ENCODE measurements at places on chromosomes 4 and X.

- DNase-seq = no peak
Measured at GRCh38 chr4:48247142-48247877, 22.3 kb downstream of the TEC start.

GRCh38 chrX:20796450-20796849 lies 529.7 kb upstream of the RPS6KA3 start:
- no peak for DNase-seq

GRCh38 chr4:18247189-18247588 lies 225.6 kb upstream of the LCORL start:
- DNase-seq = no peak

DNA sequence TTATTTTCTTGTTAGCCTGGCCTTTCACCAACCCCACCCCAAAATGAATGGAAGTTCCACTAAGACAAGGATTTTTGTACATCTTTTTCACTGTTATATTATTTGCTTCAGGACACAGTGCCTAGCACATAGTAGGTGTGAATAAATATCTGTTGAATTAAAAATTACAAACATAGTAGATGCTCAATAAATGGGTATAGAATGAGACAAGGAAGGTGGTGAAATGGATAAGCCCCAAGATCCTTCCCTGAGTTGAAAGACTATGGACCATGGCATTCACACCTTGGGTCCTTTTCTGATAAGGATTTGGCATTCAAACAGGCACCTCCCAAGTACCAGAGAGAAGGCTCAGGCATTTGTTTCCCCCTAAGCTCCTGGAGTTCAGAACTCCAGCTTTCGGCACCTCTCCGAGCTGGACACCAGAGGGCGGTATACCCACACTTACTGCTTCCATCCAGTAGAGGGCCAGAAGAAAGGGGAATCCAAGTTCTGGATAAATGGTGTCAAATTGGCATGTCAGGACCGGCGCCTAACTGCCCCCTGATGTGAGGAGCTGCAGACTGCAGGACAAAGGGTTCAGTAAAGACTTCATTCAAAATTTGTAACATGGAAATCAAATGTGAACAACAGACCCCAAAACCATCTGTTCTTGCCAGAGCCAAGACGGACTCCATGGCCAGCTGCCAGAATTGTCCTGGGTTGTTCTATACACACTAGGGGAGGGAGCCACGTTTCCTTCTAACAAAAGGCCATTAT lies 193.0 kb downstream of the GPC3 start:
- DNase-seq = peak; percentile 21

DNA sequence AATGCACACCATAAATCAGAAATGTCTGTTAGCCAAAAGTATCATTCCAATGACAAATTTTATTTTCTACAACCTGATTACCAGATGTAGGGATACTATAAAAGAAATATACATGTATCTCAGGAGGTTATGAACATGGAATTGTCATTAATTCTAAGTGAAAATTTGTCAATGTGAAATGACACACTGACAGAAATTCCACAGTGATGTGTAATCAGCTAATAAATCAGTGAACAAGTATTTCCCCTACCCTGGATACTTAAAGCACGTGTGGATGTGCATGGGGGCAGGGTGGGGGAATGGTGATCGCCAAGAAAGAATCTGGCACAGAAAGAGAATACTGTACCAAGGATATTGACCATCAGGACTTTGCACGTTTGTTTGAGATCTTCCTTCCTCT lies 123.6 kb downstream of the SH3RF1 start:
- no peak for DNase-seq

- DNase-seq = no peak
Measured at GRCh38 chr4:156766846-156767245, 204.8 kb downstream of the PDGFC start.

- no peak for DNase-seq
Measured at GRCh38 chrX:45351478-45351877, 150.8 kb upstream of the DIPK2B start.

- DNase-seq = no peak
Measured at GRCh38 chr4:176735300-176735699, 57.4 kb downstream of the VEGFC start.

DNA sequence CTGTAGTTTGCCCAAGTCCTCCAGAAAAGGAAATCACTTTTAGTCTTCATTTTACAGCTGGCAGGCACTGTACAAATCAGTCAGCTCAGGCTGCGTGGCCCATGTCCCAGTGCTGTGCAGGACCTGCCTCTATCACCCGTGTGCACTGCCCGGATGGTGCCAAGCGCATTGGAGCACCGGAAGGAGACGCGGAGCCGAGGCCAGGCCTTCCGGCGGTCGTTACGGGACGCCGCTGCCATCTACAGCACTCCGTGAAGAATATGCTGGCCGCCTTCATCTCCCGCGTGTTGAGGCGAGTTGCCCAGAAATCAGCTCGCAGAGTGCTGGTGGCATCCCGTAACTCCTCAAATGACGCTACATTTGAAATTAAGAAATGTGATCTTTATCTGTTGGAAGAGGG lies at the start of gene PDHA2:
PDHA2 (plus strand) TSS at position 203 of the 400 bp plus-strand sequence; CDS start at position 261, 58 bp downstream.
- no peak for DNase-seq

- no peak for DNase-seq
Measured at GRCh38 chr4:38082424-38083385, 122.5 kb downstream of the PTTG2 start.

- DNase-seq = no peak
Measured at GRCh38 chr4:174631901-174632758, 109.8 kb upstream of the HPGD start.

DNA sequence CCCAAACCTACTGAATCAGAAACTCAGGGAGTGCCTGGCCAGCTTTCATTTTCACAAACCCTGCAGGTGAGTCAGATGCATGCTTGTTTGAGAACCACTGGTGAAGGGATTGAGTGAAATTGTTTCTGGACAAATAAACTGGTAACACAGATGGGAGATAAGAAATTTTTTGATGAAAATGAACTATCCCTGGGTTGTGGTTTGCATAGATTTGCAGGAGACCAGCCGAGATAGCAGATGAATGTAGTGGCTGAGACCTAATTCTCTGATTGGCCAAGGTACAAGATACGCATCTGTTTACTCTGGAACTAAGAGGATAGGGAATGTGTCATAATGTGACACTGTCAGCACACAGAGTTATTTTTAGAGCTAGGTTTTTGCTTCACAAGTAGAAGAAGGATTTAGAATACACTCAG lies 117.8 kb upstream of the NOCT start:
- DNase-seq = no peak

DNA sequence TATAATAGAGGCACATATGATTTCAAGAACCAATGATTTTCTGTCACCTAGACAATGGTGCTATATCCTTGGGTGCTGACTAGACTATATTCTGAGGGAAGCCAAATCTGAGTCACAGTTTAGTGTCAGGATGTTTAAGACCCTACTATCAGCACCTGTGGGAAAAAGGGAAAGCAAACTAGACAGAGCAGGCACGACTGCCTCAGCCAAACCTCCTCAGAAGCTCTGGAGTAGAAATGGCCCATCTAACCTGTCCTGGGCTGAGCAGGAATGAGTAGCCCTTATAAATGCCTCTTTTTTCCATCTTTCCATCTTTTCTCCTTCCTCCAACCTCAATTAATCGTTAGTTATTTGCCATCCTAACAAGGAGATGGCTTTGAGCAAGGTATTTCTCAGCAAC lies 80.4 kb upstream of the TECRL start:
- DNase-seq = no peak

DNA sequence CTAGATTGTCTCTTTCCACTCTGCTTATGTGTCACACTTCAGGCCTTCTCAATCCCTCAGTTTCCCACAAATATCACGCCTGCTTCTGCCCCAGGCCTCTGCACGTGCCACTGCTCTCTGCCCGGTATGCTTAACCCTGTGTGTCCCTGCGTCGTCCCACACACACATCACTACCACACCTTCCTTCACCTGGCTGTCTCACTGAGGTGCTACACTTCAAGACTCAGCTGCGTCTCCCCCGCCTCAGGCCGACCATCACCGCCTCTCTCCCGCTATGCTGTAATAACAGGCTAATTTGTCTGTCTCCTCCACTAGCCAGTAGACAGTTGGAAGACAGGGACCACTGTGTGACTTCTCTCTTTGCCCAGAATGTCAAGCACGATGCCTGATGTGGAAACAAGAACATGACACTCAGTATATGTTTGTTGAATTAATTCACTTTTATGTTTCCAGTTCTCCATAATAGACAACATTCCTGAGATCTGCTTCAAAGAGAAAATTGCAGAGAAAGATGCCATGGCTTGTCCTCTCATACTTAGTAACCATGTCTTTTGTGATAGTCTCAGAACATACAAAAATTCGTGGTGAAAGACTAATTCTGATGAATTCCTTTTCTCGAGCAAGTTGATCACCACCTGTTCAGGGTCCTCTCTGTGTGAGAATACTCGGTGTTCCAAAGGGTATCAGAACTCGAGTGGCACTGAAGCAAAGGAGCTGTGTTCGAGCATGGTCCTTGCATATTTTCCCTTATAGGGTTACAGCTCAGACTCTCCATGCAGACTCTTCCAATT lies 54.2 kb downstream of the AFAP1 start:
- no peak for DNase-seq

DNA sequence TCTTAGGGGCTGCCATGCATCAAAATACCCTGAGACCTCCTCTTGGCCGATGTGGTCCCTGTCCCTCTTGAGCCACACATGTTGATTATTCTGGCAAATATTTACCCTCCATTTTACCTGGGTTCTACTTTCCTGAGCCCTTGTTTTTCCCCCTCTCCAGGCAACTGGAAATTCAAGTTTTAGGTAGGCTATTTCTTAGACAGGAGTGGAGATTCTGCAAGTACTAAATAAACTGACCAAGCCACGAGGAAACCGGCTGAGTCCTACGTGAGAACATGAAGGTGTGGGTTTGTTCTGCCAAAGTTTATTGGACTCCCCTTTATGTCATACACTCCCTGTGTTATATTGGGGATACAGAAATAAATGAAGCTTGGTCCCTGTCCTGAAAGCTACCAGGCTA lies 88.1 kb downstream of the RTL5 start:
- no peak for DNase-seq

GRCh38 chr4:84753321-84753972 lies 170.5 kb downstream of the CDS1 start:
- DNase-seq = no peak

- no peak for DNase-seq
Measured at GRCh38 chrX:35696760-35697234, 101.3 kb upstream of the MAGEB16 start.

DNA sequence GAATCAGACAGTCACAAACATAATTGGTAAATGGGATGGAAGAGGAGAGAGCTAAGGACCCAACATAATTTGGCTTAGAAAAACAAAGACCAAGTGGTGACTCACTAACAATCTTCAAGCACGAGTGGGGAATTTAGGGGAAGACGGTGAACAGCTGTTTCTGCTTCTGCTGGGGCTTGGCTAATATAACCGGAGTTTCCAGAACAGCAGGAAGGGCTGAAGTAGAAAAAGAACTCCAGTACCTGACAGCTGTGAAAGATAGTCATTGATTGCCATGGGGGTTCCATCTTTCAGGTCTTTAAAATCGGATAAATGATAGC lies 290.9 kb upstream of the LDB2 start:
- DNase-seq = no peak

- DNase-seq = no peak
Measured at GRCh38 chr4:4968161-4968725, 51.0 kb downstream of the CYTL1 start.

DNA sequence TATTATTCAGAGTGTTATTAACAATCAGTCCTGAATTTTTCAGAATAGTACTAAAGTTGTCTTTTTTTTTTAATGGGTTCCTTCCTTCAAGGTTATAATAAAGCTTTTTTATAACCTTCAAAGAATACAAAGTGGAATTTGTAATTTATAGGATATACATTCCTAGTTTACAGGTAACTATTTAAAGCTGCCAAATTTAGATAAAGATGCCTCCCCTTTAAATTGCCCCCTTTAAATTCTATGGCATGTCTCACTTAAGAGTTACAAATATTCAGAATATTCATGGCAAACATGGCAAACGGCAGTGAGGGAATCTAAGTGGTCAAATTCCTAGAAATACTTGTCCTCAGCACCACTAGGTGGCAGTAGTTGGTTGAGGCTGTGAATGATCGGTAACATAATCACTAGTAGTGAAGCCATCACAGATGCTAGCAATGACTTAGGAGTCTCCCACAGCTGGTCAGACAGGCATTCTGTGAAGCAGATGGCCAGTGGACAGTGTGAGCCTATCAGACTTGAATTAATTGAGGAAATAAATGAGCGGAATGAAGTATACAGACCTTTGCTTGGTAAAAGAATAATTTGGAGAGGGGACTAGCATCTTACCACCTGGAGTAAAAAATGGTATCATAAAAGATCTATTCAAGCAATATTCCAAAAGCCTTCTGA lies 86.4 kb downstream of the CBR4 start:
- DNase-seq = peak; percentile 22

DNA sequence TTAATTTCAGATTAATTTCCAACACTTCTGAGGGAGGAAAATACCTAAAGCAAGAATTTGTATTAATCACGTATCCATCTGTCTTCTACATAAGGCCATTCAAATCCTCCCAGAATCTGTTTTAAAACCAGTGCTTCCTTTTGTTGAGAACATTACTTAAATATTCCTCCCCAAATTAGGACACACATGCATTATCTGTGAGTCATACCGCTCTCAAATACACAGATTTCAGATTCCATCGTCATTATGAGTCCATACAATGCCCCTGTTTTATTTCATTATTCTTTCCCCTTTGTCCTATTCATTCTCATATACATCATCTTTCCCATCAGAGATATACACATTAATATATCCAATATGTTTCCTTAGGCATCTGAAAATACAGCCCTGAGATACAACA lies 57.3 kb upstream of the PRSS12 start:
- DNase-seq = no peak

DNA sequence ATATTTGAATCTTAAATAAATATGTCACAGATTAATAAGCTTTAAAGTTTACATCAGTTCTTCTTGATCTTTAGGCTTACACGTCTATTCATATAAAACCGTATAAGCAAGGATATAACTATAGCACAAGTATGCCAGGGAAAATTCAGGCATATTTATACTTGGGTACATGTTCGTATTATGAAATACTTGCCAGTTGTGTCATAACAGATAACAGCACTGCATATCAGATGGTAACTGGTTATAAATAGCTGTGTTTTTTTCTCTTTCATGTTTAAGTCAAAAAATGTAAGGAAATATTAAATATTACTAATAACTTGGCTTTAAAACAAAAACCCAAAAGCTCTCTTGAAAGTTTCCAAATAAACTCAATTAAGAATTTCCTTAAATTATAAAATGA lies 17.5 kb downstream of the BRWD3 start:
- no peak for DNase-seq

GRCh38 chr4:78971776-78972175 lies 32.5 kb upstream of the PAQR3 start:
- no peak for DNase-seq

GRCh38 chr4:526189-526909 lies 27.3 kb downstream of the PIGG start:
- no peak for DNase-seq

DNA sequence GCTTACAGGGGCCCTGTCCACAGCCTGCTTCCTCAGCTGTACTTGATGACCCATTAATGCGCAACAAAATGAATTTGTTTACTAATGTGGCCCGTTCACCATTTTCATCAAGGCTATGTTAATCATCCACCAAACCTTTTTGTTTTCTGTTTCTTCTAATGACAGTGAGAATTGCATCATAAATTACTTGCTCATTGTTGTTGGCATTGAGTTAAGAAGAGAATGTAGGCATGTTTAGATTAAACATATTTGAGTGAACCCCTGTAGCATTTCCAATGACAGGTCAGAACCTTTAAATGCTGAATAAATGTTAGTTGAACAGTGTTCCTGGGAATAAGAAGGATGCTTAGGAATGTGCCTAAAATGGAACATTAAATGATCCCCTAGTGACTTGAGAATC lies 183.4 kb downstream of the SPRY1 start:
- no peak for DNase-seq

- DNase-seq = no peak
Measured at GRCh38 chr4:1678244-1678643, 5.9 kb downstream of the FAM53A start.

Measured in activated naive CD8-positive, alpha-beta T cell treated with anti-CD3 and anti-CD28 coated beads, Interleukin-2, amount 50 U/mL, for 16 hours (primary cell).